Activated CD4-positive, alpha-beta T cell treated with anti-CD3 and anti-CD28 coated beads for 1 hour (primary cell): ENCODE measurements at places on chromosomes 4 and X.

GRCh38 chrX:72620550-72621145 lies 48.0 kb upstream of the HDAC8 start:
- no peak for DNase-seq

GRCh38 chr4:155632310-155632840 lies 34.3 kb upstream of the GUCY1A1 start:
- no peak for DNase-seq

- no peak for DNase-seq
Measured at GRCh38 chrX:51487960-51488267, 8.5 kb downstream of the NUDT11 start.

GRCh38 chrX:37825215-37825842 lies 22.0 kb downstream of the DYNLT3 start:
- peak; percentile 20 for DNase-seq

DNA sequence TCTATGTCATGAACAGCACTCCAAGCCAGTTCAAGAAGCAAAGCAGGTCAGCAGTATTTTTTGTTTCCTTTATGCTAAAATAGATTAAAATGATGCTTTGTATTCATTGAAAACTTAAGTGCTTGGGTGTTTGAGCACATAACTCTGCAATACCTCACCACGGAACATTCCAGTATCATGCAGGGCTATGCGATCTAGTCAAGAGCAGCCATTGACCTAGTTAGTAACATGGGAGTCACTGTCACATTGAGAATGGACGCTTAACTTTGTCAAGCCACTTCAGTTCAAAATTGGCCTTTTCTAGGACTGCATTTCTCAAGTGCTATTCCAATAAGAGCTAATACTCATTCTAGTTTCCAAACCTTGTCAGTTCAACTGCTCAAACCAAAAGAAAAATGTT lies 160.1 kb upstream of the FSTL5 start:
- DNase-seq: no peak

- DNase-seq: no peak
Measured at GRCh38 chrX:7077241-7078230, 70.0 kb upstream of the STS start.

- DNase-seq: no peak
Measured at GRCh38 chr4:23083391-23083790, 390.7 kb downstream of the GBA3 start.

DNA sequence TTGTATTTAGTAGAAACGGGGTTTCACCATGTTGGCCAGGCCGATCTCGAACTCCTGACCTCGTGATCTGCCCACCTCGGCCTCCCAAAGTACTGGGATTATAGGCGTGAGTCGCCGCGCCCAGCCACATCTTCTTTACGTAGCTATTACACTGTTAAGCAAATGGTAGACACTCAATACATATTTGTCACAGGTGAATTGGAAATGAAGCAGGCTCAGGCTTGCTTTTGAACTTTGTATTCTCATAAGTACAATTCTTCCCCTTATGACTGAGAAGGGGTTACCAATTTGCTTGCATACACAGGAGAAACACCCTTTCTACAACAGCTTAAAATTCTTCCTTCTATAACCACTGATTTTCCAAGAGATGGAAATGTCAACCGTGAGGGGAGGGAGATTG lies 787 bp upstream of the SRPX2 start:
- no peak for DNase-seq

GRCh38 chr4:182427554-182427953 lies 184.4 kb downstream of the TENM3 start:
- DNase-seq: no peak

GRCh38 chrX:10931976-10932375 lies 179.2 kb upstream of the HCCS start:
- no peak for DNase-seq

DNA sequence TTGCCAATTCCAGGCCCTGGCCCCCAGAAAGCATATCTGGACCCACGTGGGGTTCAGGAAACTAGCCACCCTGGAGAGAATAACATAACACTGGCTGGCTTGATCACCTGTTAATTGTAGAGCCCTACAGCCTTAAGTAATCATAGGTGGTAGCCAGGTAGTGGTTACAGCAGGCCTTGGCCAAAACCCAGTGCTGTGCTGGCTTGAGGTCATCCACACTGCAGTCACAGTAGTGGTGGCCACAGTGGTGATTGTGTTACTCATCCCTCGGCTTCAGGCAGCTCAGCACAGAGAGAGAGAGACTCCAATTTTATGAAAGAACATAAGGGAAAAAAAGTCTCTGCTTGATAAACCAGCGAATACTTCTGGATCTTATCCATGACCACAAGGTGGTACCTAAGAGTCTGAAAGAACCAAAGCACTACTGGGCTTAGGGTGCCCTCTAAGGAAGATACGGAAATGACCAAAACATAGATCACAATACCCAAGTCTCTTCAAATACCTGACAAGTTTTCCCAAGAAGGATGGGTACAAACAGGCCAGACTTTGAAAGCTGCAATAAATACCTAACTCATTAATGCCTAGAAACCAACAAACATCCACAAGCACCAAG lies 46.6 kb upstream of the CDX4 start:
- DNase-seq: no peak

DNA sequence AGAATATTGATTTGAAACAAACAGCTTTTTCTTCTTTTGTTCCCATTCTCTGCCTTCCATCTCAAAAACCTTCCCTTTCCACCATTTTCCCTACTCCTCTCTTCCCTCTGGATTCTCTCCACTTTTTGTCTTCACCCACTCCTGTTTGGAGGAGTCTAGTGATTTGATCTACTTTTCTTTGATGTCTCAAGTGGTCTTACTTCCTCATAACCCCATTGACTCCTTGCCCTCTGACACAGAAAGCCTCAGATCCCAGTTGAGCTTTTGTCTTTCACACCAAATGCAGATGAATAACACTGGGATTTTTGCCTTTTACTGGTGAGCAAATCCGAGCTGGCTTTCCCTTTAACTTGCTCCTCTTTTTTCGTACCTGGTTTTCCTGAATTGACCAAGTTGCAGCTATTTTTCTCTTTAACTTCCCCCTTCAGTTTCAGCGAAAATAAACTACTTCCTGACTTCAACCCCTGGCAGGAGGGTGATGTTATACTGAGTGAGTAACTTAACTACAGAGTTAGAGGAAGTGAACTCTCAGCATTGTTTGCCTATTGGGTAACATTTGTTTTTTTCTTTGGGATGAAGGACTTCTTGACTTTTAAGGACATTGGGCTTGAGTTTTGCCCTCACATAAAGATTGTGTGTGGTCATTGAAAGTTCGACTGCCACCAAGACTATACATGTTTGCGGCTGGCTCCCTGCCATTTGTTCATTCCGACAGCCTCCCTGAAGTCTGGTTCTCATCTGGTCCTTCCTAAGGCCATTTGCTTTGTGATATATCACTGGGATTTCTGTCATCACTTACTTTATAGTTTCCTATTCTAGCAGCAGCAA lies 392.8 kb upstream of the NR3C2 start:
- no peak for DNase-seq

- DNase-seq: peak; percentile 19
Measured at GRCh38 chr4:148443512-148444295, 1.5 kb upstream of the NR3C2 start.

DNA sequence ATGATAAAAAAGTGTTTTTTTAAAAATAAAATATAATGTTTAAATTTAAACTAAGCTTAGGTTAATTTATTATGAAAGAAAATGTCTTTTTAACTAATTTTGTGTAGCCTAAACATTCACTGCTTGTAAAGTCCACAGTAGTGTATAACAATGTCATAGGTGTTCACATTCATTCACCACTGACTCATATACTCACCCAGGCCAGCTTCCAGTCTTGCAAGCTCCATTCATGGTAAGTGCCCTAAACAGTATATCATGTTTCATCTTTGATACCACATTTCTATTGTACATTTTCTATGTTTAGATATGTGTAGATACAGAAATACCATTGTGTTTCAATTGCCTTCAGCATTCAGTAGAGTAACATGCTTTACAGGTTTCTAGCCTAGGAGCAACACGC lies 530.3 kb downstream of the EPHA5 start:
- no peak for DNase-seq

GRCh38 chrX:77293331-77293995 lies 153.7 kb upstream of the FGF16 start:
- DNase-seq: no peak

- DNase-seq: peak; percentile 66
Measured at GRCh38 chr4:7103031-7103606, 35.3 kb upstream of the GRPEL1 start.

GRCh38 chr4:121824171-121824527 lies 466 bp upstream of the CCNA2 start:
- no peak for DNase-seq

DNA sequence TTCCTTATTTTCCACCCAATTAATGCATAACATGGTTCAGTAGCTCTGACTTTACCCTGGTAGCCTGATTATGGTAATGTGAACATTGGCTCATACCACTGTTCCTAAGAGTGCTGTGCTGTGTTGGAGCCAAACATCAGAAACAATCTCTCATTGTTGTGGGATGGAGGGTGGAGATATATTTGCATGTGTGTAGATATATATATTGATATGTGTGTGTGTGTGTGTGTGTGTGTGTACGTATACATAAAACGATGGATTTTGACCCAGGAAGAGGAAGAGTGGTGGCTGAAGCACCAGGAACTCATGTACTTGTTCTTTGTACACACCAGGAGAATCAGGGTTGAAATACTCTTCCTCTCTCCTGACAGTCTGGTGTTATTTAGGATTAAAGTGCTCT lies 247.7 kb downstream of the IL15 start:
- no peak for DNase-seq

GRCh38 chrX:114959729-114960128 lies 57.7 kb downstream of the IL13RA2 start:
- DNase-seq: no peak

DNA sequence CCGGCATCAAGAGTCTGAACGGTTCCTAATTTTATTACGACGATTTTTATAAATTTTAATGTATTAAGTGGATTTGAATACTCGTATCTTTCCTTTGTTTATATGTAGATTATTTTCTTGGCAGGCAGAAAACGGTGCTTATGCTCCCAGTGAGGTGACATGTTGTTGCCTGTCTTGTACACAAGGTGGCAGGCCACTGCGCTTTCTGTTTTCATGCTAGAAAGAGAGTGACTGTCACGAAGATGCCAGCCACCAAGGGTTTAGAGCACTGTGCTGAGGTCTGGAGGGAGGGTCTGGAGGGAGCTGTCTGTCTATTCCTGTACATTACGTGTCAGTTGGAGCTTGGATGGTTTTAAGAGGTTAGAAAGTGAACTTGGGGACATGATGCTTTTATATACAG lies 87.7 kb downstream of the SHROOM2 start:
- DNase-seq: peak; percentile 19

GRCh38 chrX:54891573-54891972 lies 29.1 kb upstream of the TRO start:
- no peak for DNase-seq

- DNase-seq: no peak
Measured at GRCh38 chrX:56219700-56220099, 12.5 kb upstream of the KLF8 start.

GRCh38 chr4:94489098-94489497 lies 37.4 kb downstream of the PDLIM5 start:
- DNase-seq: no peak

- DNase-seq: no peak
Measured at GRCh38 chrX:101208152-101208905, 11.3 kb upstream of the DRP2 start.

DNA sequence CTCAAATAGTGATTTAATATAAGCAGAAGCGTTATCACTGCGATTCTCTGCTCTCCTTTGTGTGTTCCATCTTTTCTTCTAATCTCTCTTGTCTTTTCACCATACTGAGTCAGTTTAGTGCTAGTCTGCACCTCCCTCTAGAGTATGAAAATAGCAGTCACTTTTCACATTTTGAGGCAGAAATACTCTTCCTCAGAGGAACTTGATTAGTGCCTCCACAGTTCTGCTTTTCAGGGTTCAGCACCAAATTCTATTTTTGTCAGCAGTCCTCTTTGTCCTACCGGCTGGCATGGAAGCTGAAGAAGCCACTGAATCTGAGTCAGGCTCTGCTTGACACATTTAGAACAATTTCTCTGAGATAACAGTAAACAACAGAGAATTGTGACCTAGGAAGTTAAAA lies 49.7 kb upstream of the ANKRD17 start:
- no peak for DNase-seq

GRCh38 chr4:36208893-36209473 lies 35.3 kb downstream of the ARAP2 start:
- no peak for DNase-seq

DNA sequence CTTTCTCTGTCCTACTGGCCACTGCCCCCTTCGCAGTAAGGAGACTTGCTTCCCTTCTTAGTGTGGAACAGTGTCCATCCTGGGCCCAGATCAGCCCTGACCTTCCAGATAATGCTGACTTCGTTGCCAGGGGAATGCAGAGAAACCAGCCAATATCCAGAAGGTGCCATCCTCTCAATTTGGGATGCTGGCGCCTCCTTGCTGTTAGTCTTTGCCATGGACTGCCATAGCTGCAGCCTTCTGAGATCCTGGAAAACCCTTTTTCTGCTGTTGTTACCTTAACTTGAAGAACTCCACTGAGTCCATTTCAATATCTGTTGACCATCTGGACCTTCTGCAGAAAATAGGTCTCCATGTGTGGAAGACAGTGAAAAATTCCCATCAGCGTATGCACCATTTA lies 21.8 kb downstream of the RAI2 start:
- DNase-seq: no peak

DNA sequence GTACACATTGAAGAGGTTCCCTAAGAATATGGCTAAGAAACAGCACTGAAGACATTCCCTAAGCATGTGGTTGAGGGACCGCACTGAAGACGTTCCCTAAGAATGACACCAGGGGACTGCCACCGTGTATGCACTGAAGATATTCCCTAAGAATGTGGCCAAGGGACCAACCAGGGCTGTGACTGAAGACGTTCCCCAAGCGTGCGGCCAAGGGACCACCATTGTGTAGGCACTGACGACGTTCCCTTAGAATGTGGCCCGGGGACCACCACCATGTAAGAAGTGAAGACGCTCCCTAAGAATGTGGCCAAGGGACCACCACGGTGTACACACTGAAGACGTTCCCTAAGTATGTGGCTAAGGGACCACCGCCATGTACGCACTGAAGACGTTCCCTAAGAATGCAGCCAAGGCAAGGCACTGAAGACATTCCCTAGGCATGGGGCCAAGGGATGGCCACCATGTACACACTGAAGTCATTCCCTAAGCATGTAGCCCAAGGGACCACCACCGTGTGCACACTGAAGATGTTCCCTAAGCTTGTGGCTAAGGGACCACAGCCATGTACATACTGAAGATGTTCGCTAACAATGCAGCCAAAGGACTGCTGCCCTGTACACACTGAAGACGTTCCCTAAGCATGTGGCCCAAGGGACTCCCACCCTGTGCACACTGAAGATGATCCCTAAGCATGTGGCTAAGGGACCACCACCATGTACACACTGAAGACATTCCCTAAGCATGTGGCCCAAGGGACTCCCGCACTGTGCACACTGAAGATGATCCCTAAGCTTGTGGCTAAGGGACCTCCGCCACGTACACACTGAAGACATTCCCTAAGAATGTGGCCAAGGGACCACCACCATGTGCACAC lies 22.0 kb downstream of the DHRSX start:
- no peak for DNase-seq

DNA sequence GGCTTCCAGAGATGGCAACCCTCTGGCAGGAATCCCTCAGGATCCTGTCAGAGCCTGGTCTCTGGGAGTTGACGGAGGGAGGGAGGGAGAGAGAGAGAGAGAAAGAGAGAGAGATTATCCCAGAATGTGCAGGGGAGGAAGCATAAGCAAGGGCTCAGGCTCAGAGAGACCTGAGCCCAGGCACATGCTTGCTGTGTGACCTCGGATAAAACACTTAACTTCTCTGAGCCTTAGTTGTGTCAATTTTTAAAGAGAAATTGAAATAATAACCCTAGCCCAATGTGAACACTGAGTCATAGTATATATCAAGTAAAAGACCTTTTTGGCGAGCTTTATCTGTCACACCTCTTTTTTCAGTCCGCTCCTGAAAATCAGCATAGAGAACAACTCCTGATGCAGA lies 473 bp upstream of the USP51 start:
- DNase-seq: no peak
